Caco-2 (cell line): ENCODE measurements at places on chromosomes 16 and 17.
A peak's percentile ranks its signal among the peaks of the same experiment; 100 is the strongest.

GRCh38 chr16:54210452-54211125 is 76.0 kb downstream of the IRX3 start:
- DNase-seq = no peak

DNA sequence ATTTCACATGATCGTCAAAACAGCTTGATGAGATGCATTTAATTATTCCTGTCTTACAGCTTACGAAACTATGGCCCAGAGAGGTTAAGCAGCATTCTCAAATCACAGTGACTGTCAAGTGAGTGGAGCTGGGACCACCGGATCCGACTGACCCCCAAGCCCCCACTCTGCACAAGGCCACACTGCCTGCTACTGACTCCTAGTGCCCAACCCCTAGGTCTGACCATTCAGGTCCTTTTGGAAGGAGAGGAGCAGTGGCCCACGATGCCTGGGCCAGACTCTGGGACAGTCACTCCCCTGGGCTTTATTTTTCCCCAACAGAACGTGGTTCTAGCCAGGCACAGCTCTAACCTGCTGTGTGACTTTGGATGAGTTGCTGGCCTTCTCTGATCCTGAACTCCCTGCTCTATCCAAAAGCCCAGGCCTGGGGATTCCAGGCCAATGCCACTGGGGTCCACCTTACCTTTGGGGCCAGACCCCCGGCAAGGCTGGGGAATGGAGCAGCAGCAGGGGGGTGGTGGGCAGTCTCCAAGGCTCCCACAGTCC is 9.9 kb downstream of the TSPOAP1 start:
- DNase-seq = no peak

DNA sequence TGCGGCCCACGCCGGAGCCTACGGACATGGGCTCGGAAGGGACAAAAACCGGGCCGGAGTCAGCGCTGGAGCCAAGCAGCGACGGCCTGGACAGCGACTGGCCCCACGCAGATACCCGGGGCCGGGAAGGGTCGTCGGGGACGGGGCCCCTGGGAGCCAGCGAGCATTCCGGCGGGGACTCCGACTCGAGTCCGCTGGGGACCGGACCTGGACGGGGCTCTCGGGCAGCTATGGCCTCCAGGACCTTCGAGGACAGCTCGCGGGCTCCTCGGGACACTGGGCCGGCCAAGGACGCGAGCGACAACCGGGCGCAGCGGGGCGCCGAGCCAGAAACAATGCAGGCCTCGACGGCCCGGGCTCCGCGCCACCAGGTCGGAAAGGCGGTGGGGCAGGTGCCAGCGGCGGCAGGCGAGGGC is 1.0 kb downstream of the MYO15B start:
- no peak for DNase-seq

- DNase-seq = peak; percentile 36
These were observed 18.2 kb upstream of the ABCA10 start for GRCh38 chr17:69246726-69247375.

DNA sequence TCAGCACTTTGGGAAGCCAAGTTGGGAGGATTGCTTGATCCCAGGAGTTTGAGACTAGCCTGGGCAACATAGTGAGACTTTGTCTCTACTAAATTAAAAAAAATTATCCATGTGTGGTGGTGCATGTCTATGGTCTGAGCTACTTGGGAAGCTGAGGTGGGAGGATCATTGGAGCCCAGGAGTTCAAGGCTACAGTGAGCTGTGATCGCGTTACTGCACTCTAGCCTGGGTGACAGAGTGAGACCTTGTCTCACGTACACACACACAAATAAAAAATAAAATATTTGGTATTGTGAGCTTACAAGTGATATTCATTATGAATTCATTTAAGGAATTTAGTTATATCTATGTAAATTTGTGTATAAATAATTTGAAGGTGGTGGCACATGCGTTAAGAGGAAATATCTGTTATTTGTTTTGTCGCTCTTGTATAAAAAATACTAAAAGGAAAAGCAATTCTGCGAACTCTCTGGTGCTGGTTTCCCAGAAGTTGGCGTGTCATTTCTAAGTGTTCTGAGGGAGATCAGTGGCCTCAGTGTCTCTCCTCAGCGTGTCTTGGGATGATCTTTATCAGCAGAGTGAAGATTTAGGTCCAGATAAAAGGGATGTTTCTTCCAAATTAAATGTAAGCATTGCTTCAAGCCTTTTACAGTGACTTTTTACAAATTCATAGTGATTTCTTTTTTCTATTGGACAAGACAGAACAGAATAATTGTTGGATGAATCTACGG is 187.6 kb downstream of the FTO start:
- no peak for DNase-seq

DNA sequence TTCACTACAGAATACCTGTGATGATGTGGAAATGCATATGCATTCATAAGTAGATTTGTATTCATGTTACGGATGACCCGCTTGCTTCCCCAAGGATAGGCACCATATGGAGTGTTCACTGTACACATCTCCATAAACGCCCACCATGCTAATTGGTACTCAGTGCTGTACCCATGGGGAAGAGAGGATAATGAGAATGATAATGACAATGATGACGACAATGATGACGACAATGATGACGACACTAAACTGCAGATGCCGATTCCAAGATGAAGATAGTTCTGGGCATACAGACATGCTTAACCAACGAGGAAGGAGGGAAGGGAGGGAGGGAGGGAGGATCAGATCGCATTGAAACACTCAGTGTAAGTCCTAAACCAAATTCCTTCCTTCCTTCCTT is 26.5 kb upstream of the ZFHX3 start:
- no peak for DNase-seq

DNA sequence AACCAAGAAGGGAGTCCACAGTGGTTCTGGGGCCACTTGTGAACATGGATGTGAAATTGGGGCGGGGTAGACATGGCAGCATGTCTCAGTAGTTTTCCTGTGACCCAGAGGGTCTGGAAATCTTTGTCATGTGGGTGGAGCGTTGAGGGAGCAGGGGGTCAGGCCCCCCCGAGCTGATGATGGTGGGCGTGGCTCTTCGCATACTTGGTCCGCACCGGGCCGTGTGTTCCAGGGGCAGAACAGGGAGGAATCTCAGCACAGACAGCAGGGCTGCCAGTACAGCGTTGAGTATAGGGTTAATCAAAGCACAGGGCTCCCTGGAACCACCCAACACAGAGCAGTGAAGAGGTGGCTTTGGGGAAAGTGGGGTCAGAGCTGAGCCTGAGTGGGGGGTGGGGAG is 267.5 kb downstream of the SEC14L1 start:
- DNase-seq = no peak

DNA sequence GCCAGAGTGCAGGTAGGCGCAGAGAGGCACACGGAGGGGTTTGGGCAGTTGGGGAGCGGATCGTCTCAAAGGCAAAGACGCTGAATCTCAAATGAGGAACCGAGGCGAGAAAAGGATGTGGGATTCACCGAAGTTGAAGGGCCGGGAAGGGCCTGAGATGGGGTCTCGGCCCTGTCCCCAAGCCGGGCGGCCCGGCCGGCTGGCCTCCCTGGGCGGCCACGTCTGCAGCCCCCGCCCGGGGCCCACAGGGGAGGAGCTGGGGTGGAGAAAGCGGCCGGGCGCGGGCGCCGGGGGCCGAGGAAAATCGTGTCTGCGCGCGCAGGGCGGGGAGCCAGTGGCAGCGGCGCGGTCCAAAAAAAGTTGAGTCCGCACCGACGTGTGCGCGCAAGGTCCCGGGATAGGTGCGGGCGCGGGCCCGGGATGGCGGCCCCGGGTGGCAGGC is 458 bp downstream of the SLC12A4 start:
- DNase-seq = no peak

GRCh38 chr16:16861546-16861945 is 482.6 kb downstream of the NPIPA7 start:
- peak; percentile 40 for DNase-seq

DNA sequence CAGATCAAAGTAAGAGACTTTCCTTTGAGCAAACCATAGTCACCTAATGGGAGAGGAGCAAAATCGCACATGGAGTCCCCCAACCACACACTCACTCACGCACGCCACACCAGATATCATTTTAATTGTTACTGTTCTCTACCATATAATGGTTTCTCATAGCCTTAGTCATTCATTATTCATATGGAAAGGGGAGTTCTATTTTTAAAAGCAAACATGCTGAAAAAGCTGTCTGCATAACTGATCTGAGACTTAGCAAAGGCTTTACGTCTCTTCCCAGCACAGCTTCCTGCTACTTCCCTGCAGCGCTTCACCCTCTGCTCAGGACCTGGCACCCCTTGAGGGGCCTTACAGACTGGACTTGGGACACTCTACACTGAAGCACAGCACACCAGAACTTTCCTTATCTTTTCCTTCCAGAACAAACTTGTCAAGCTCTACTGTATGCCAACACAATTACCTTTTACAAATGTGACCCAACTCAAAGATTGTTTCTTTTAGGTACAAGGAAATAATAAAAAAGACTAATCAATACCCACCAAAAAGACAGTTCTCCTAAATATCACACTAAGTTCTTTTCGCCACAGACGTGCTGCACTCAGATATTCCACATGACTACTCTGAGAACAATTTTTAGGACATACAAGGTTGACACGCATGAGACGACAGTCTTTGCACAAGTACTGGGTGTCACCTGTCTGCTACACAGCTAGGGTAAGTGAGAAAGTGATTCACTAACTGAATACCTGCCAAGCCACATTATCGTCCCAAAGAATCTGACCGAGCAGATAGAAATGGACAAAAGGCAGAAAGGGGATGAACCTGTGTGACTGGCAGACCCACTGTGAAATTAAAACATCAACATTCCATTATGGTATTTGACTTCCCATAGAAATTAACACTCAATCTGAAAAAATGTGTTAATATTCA is 21.5 kb downstream of the SRP68 start:
- DNase-seq = no peak

GRCh38 chr16:11134722-11135463 is 121.1 kb downstream of the SOCS1 start:
- DNase-seq = no peak

DNA sequence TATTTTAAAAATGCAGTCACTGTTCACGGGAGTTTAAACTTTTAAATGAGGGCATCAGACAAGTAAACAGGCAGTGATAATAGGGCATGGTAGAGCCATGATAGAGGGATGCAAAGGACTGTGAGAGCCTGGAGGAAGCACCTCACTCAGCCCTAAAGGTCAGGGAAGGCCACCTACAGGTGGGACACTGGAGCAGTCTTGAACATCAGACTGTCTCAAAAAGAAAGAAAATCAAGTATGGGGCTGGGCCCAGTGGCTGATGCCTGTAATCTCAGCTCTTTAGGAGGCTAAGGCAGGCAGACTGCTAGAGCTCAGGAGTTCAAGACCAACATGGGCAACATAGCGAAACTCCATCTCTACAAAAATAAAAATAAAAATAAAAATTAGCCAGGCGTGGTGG is 31.0 kb upstream of the DHRS7B start:
- DNase-seq = peak; percentile 19

GRCh38 chr17:44279666-44280391 is 11.9 kb upstream of the SLC4A1 start:
- no peak for DNase-seq

GRCh38 chr16:67748834-67749233 is 29.7 kb upstream of the GFOD2 start:
- no peak for DNase-seq

DNA sequence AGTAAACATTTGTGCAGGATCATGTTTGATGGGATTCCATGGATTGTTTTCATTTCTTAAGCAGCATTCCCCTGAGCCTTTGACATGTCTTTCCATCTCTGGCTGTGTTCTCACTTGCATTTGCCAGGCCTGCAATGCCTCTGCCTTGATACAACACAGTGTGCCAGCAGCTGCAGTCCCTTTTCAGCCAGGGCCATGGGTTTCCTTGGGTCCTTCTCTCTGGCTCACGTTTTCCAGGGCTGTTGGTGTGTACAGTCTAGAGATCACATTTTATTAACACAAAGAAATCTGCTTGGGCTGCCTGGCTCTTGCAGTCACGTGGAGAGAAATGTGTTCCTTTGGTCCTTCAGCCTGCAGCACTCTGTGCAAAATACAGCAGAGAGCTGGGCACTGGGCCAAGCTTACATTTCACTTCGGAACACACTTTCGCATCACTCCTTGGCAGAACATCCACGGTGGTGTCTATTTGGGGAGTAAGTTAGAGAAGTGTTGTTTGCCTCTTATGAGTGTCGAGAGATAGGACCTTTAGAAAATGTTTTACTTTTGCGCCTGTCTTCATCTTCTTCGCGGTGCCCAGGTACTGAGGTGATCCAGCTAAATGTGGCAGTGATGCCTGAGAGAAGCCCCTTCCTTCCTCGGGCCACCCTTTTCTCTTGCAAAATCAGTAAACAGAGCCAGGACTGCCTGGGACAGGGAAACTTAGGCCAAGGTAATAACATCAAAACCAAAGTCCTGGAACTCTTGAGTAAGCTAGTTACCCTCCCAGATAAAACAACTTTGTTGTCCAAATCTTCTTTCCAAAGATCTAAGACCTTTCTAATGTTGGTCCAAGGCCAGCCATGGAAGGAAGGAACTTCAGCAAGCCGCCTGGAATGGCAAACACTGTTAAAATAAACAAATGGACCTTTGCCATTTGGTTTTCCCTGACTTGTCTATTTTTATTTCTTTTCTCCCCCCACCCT is 20.9 kb downstream of the HLF start:
- DNase-seq = peak; percentile 79

- DNase-seq = no peak
These were observed 39.2 kb upstream of the FAM20A start for GRCh38 chr17:68640242-68640989.

DNA sequence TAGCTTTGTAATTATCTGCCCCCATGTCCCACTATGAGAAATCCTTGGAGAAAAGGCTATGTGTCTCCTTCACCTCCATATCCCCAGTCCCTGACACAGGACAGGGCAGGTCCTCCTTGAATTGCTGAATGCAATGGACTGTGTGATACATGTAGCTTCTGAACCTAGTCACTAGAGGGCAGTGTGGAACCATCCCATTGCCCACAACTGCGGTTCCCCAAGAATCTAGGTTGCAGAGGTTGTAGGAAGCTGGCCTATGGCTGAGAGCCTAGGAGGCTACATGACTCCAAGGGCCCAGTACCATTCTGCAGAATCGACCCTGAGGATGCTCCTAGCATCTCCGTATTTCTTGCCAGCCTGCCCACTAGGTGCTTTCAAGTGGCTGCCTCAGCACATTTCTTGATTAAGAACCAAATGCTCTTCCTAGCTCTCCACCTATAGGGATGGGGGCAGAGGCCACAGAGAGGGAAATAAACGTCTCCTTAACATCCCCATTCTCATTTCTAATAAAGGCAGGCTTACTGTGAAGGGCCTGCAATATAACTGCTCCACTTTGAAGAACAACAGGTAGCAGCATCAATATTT is 394.0 kb downstream of the CA10 start:
- DNase-seq = peak; percentile 61
